NCI-H526 treated with DMSO at 0.1 percent for 48 hours (cell line): ENCODE measurements at places on chromosomes 3 and 15.

- DNase-seq, result peak; percentile 49
Observed at GRCh38 chr15:71114887-71115566, at the start of gene THSD4. Gene THSD4 (plus strand): TSS chr15:71115471.

GRCh38 chr15:66433726-66434125, 47.0 kb downstream of the MAP2K1 start:
- DNase-seq, result no peak

DNA sequence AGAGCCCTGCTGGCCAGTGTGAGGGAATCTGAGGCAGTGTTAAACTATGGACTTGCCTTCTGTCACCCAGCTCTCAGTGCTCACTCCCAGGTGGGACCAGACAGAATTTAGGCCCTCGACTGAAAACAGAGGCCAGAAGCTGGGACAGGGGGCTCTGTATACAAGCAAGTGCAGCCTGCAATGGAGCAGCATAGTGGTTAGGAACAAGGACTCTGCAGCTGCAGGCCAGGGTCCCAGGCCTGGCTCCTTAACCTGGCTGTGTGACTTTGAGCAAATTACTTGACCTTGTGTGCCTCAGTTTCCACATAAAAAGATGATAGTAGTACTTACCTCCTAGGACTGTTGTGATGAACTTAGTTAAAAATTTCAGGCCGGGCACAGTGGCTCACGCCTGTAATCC, 39.8 kb downstream of the CMTM7 start:
- DNase-seq, result no peak

- DNase-seq, result no peak
Observed at GRCh38 chr3:122102191-122102935, 47.2 kb downstream of the CD86 start.

GRCh38 chr3:135965506-135966270, at the start of gene PPP2R3A:
Gene PPP2R3A (plus strand): TSS chr3:135965728. CDS start chr3:136001499, 35,771 bp downstream.
- peak; percentile 55 for DNase-seq

- no peak for DNase-seq
Observed at GRCh38 chr15:74244822-74245341, 8.8 kb downstream of the CCDC33 start.

DNA sequence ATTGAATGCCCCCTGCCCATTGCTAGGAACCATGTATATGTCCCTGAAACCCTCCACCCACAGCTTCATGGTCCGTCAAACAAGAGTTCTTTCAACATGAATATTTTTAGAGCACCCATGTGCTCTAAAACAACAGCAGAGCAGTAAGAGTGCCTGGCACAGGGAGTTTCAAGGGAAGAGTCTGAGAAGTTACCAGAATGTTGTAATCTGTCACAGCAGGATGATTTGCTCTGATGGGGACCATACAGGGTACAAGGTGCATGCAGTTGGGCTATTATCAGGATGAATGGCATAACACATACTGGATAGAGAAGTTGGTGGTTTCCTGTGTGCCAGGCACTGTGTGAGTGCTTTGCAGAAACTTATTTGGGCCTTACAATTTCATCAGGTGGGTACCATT, 27.8 kb upstream of the FLNB start:
- DNase-seq, result no peak

- no peak for DNase-seq
Observed at GRCh38 chr3:53668872-53669271, 174.5 kb downstream of the CACNA1D start.

- no peak for DNase-seq
Observed at GRCh38 chr3:147424581-147425387, 15.6 kb downstream of the ZIC1 start.

GRCh38 chr3:5123937-5124336, 1.8 kb downstream of the ARL8B start:
- DNase-seq, result no peak

GRCh38 chr3:164486150-164486549, 592.1 kb downstream of the SI start:
- DNase-seq, result no peak

GRCh38 chr3:170999737-171000242, 26.7 kb downstream of the SLC2A2 start:
- DNase-seq, result no peak

- DNase-seq, result no peak
Observed at GRCh38 chr15:80969316-80969715, 20.3 kb downstream of the MESD start.

DNA sequence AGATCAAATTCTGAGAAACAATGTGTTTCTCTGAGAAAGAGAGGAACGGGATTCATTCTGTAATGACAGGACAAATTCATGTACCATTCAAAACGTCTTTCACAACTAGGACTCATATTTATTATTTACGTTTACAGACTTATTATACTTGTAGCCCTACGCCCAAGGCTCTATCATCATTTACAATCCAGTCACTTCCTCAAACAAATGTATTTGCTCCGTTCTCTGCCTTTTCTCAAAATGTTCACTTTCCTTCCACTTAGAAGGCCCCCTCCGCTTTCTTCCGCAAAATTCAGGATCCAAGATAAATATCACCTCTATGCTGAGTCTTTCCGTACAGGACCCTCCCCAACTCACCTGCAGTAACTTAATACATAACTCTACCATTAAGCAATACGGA, 745 bp downstream of the RSL24D1 start:
- no peak for DNase-seq

- no peak for DNase-seq
Observed at GRCh38 chr3:174219738-174220137, 639.4 kb upstream of the NAALADL2 start.
